ENCODE measurements at places on chromosomes 5 and 9. TPM values are rescaled to one million over a fixed set of nuclear protein-coding genes. Genes with fewer than 3 reads are reported as not detected.
A peak's percentile ranks its signal among the peaks of the same experiment; 100 is the strongest.

- no peak for DNase-seq
Measured at GRCh38 chr5:10393491-10393890, 40.0 kb downstream of the MARCHF6 start.

GRCh38 chr9:87880683-87881082 lies 2.0 kb upstream of the SPATA31E1 start:
- DNase-seq: no peak

Gene NIM1K
- 0.65 TPM for total RNA-seq

- DNase-seq: peak; percentile 43
Measured at GRCh38 chr9:69945671-69946141, 97.9 kb upstream of the MAMDC2 start.

- DNase-seq: no peak
Measured at GRCh38 chr9:2576631-2577030, 45.0 kb upstream of the VLDLR start.

DNA sequence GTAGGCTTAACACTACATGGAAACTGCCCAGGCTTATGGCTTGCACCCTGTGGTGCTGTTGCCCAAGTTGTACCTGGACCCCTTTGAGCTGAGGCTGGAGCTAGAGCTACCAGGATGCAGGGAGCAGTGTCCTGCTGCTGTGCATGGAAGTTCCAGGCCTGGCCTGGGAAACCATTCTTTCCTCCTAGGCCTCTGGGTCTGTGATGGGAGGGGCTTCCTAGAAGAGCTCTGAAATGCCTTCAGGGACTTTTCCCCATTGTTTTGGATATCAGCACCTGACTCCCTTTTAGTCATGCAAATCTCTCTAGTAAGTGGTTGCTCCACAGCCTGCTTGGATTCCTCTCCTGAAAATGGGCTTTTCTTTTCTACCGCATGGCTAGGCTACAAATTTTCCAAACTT lies 7.9 kb upstream of the HRH2 start:
- DNase-seq: no peak

DNA sequence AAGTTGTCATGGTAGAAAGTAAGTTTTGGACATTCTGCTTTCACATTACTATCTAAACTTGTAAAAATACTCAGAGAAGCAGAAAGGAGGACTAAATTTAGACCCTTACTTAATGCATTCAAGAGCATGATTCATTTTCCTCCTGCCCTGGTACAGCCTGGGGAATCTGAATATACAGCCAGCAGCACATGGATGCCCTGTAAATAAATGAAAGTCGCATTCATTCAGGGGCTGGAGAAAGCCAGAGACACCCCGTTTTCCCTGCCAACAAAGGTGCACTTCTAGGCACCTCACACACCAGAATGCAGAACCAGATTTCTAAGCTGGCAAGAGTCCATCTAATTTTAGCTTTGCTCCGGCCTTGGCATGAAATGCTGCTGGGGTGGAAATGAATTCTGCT lies 172.7 kb upstream of the KLF9 start:
- DNase-seq: no peak

Gene COL23A1
- total RNA-seq: 3.4 TPM

- DNase-seq: no peak
Measured at GRCh38 chr9:135179041-135179440, 91.6 kb downstream of the OLFM1 start.

GRCh38 chr5:39178171-39178570 lies 41.2 kb downstream of the FYB1 start:
- no peak for DNase-seq

DNA sequence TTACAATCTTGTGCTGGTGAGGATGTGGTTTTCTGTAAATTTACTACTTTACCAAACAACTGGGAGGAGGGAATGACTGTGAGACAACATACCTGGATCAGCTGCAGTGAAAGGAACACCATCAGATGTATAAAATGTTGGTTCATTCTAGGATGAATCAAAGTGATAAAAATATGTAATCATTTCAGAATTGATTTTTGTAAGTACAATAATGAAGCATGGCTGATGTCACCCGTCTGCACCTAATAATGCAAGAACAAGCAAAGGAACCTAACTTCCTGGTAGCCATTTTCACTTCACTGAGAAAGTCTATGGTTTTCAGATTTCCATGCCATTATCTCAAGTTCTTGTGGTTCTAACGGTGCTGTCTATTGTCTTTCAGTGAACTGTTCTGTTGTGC lies 18.7 kb upstream of the C5orf34 start:
- DNase-seq: no peak

Gene FSD1L
- 0.91 TPM for total RNA-seq

DNA sequence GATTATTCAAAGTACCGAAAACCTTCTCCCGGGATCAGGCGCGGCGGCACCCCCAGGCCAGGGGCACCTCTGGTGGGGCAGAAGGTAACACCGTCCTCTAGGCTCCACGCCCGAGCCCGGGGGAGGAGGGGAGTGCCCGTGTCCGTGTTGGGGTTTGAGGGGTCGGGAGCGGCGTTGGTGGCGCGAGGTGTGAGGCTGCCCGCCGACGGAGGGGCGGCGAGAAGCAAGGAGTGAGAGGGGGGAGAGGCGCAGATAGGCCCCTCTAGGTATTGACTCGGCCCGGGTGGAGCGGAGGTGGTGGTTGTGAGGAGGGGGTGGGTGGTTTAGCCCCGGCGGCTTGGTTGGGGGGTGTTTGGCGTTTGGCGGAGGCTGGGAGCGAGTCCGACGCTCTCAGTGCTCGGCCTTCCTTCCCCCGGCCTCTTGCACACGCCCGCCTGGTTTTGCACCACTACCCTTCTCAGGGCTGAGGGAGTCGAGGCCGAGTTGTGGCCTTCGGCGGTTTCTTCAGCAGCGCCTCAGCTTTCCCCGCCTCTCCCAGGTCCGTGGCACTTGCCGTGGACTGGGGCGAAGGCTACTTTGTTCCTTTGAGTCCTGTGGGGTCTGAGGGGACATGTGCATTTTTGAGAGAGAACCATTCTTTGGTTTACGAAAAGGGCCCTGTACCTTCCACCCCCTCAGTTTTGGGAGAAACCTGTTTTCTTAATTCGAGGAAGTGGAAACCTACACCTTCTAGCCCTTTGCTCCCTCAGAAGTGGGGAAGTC lies 450 bp downstream of the GPBP1 start:
- DNase-seq: peak; percentile 90

- peak; percentile 75 for DNase-seq
Measured at GRCh38 chr5:3217771-3218495, 377.7 kb upstream of the IRX1 start.

GRCh38 chr5:133316346-133317343 lies 264.8 kb downstream of the HSPA4 start:
- DNase-seq: no peak

- no peak for DNase-seq
Measured at GRCh38 chr5:154197801-154198491, 7.4 kb downstream of the GALNT10 start.

DNA sequence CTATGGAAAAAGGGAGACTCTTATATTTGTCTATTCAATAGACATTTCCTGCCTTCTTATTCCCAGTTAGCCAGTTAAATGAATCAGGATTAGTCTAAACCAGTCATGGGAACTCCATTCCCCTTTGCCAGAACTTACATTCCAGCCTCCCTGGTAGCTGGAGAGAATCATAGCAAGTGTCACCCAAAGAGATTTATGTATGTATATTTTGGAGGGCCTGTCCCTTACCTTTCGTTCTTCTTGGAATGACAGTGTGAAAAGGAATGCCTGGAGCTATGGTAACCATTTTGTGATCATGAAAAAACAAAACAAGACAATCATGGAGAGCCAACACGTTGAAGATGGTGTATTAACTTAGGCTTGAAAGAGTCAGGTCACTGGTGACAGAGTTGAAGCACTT lies 627.7 kb downstream of the CCDC171 start:
- no peak for DNase-seq

Gene WASHC1
- 8.1 TPM for total RNA-seq

- DNase-seq: no peak
Measured at GRCh38 chr5:54295651-54296276, 14.6 kb downstream of the ARL15 start.

Gene ROPN1L
- total RNA-seq: 0.71 TPM

Gene LNPEP
- total RNA-seq: 60.1 TPM

Gene PNPLA7
- total RNA-seq: 29.1 TPM

DNA sequence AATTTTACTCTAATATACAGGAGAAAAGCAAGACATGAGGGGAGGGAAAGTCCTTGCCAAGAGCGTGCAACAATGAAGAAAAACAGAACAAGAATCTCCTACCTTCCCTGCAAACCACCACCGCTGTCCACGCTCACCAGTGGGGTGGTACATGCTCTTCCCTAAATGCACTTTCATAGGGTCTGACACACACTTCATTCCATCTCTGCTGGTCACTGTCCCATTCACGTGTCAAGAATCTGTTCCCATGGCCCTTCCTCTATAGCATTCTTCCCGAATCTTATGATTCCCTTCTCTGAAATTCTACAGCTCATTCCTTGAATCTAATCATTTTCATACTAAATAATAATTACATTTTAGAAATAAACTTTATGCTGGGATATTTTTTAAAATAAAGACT lies 11.4 kb upstream of the DNAH5 start:
- no peak for DNase-seq

Gene ADAMTS13
- 1.1 TPM for total RNA-seq

GRCh38 chr5:72687288-72687687 lies 129.2 kb upstream of the TNPO1 start:
- no peak for DNase-seq

Gene ARHGEF28
- 37.7 TPM for total RNA-seq

GRCh38 chr5:170591054-170591453 lies 87.2 kb downstream of the KCNIP1 start:
- no peak for DNase-seq

Gene CARD6
- 3.3 TPM for total RNA-seq

Gene SERF1A
- 0.94 TPM for total RNA-seq

Gene PDLIM4
- total RNA-seq: 91.0 TPM

- DNase-seq: no peak
Measured at GRCh38 chr9:129748249-129748648, 4.6 kb downstream of the PTGES start.

- no peak for DNase-seq
Measured at GRCh38 chr5:98999631-99000030, 70.8 kb upstream of the CHD1 start.

- DNase-seq: peak; percentile 91
Measured at GRCh38 chr9:124869466-124869985, 7.6 kb downstream of the ARPC5L start.

Gene COL5A1
- 12.8 TPM for total RNA-seq

Gene RUSC2
- total RNA-seq: 18.5 TPM

DNA sequence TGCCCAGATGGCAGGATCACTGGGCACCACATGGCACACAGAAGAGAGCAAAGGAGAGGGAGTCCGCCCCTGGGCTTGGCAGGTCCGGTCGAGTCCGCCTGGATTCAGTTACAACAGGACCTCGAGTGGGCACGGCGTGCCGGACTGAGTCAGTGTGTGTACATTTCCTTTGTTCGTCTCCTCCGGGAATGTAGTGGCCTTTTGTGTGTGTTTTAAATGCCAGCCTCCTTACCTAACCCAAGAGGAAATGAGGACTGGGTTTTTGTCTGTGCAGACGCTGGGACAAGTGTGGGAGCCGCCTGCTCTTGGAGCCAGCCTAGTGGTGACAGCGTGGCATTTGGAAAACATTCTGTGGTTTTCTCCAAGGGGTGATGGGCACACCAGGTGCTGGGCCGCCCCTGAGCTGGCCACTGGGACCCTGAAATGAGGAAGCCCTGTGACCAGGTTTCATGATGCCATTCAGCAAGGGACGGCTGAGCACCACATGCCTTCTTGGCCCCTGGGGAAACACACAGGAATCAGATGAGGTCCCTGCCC lies 9.6 kb downstream of the NEK6 start:
- DNase-seq: peak; percentile 91

GRCh38 chr5:169050146-169050571 lies 250.8 kb downstream of the SLIT3 start:
- no peak for DNase-seq

DNA sequence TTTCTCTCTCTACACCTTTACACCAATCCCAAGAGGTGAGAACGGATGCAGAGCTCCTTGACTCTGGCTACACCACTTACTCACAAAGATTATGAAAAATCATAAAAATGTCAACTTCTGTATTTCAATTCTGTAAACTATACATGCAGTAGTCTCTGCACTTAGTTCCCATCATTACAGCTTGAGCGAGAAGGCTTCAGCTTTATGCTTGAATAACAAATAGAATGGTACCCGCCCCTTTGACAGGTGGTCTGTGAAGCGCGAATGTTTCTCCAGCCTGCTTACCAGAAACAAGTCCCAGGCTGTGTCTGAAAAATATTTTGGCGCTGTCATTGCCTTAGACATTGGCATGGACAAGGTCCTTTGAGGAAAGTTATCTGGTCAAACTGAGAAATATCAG lies 562.4 kb upstream of the CLINT1 start:
- no peak for DNase-seq

GRCh38 chr9:21499912-21500311 lies 17.8 kb upstream of the IFNE start:
- DNase-seq: no peak

Gene ZDHHC11B
- total RNA-seq: 3.8 TPM

DNA sequence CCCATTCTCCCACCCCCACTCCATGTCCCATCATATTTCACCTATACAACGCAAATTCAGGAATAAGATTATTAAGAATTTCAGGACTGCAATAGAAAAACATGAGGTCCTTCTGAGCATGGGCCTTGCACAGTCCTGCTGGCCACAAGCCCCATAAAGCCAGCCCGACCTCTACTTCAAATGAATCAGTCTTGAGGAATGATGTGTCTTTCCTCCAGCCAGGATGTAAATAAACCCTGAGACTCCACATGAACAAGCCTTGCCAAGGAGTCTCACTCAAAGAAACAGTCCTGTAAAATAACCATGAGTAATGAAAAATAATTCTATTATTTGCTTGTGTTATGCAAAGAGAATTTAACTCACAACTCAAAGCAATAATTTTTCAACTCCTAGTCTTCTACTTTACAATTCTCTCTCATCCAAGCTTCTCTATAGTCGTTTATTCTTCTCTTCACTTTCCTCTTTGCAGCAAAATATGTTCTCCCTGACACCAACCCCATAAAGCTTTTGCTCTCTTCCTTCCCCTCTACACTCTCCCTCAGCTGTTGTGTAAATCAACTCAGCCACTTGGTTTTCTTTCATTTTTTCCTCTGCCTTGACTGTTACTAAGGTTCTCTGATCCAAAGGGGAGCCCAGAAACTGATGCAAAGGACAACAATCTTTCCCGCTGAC lies 140.1 kb upstream of the MOCS2 start:
- DNase-seq: no peak

- DNase-seq: peak; percentile 83
Measured at GRCh38 chr9:33778700-33779351, 16.5 kb upstream of the PRSS3 start.

Gene RORB
- 0.19 TPM for total RNA-seq

DNA sequence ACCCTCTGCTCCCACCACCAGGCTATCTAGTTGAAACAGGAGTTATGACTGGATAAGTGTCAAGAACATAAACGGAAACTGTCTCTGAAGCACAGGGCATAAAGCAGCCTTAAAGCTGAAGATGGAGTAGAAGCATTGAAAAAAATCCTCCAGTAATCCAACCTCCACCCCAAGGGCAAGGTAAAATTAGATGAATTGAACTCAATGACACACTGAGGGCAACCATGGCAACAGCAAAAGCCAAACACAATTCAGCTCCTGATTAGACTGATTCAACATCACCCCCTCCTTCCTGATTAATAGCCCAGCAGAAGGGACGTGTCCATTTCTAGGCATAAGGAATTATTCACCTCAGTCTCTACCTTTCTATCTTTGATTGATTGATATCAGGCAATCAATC lies 183.2 kb upstream of the MAP3K1 start:
- DNase-seq: no peak

GRCh38 chr5:115842089-115842935 lies 577 bp downstream of the AP3S1 start:
- DNase-seq: no peak
